ENCODE measurements at places on chromosomes 12 and 14.

- DNase-seq, result no peak
Observed at GRCh38 chr12:118373616-118374015, 909 bp upstream of the TAOK3 start.

- DNase-seq, result no peak
Observed at GRCh38 chr12:46492471-46493085, 120.0 kb upstream of the SLC38A2 start.

DNA sequence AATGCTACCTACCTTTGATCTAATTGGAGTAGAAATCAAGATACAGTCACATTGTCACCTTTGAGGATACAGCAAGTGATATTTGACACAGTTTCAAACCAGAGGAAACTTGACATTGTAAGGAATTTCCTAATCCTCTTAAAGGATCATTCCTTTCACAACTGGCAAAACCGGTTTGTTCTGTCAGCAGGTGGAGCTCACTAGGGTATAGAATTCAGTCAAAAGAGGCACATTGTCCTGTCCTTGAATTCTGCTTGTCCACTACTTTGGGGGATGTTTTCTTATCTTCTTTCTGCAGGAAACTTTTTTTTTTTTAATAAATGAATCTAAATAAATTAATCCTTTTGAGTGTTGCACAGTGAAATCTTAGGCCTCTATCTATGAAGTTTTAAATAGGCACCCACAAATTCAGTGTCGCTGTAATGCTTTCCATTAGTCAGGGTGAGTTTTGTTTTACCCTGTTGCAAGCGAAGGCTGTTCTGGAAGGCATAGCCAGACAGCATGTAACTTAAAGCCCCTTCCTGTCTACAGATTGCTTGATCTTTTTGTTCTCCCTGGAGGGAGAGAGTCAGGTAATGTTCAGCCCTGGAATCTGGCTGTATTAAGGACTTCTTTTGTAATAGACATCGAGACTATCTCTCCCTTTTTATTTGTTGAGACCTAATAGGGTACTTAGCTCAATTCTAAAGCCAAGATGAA, 285.0 kb upstream of the RGS6 start:
- no peak for DNase-seq

GRCh38 chr12:64672925-64673409, 62.7 kb downstream of the RASSF3 start:
- no peak for DNase-seq

DNA sequence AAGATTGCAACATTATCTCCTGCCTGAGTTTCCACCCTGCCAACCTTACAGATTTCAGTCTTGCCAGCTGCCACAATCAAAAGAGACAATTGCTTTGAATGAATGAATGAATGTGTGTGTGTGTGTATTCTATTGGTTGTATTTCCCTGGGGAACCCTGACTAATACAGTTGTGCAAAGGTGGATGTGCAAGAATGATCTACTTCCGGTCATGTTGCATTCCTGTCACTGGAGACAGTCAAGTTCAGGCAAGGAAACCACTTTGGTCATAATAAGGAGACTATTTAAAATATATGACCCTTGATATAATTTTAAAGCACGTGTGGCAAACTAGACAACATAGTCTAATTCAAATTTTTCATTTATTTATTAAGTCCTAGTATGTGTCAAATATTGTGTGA, 13.1 kb downstream of the RERG start:
- DNase-seq, result no peak

- no peak for DNase-seq
Observed at GRCh38 chr12:97424911-97425310, 37.7 kb upstream of the RMST start.

GRCh38 chr14:67579040-67579439, 21.0 kb downstream of the PIGH start:
- DNase-seq, result no peak

DNA sequence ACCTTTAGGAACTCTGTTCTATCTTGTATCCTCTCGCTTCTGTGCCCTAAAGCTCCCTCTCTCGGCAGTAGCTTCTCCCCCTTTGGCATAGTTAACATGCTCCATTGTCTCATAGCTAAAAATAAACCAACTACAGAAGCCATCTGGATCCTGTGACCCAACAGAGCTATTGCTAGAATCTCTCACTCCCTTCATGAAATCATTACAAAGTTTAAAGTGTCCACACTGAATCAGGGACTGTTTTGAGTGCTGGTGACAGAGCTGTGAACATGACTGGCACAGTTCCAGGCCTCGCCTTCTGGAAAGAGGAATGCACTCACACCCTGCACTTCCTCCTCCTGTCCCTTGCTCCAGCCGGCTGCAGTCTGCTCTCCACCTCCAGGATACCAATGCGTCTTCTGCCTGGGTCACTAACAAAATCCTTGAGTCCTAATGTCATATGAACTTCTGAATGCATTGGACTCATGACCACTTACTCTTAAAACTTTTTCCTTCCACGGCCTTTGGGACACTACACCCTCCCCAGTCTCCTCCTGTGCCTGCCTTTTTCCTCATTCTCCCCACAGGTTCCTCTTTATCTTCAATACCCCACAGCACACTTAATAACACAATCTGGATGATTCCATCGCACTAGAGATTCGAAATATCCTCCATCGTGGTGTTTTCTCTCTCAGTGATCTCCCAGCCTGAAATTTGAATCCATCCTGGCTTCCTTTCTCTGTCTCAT, 13.2 kb downstream of the PLBD1 start:
- no peak for DNase-seq

DNA sequence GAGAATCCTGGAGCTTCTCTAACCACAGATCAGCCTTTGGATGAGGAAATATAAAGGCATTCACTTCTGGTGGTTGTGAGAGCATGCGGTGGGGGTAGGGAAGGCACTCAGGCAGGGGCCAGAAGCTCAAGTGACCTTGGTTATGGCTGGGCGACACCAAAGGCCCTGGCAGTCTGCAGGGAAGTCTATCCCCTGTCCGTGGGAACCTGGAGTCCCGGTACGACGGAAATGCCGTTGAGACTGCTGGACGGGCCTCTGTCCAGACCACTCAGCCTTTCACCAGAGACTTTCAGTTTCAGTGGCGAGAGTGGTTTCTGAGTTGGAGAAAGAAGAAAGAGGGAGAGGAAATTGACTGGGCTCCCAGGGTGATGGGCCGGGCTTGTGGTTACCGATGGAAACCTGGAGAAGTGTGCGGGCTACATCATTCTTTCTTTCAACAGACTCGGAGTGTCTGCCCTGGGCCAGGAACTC, 20.9 kb downstream of the ISCA2 start:
- DNase-seq, result no peak

DNA sequence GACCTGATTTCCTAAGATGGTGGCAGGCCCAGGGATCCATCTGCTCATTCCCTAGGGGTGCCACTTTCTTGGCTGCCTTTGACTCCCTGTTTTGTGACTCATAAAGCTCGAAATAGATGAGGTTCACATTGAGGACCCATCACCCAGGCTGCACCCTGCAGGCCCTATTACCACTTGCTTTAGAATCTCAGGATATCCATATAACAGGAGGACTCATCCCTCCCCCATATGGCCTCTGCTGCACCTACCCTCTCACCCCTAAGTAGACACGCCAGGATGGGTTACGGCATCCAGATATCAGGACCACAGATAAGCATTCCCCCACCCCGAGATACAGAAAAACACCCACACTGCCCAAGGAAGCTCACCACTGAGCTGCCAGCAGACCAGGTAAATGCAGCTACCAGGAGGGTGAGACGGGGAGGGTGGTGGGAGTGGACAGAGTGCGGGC, 155.7 kb downstream of the DPF3 start:
- DNase-seq, result no peak

GRCh38 chr14:35988550-35988949, 162.4 kb downstream of the BRMS1L start:
- DNase-seq, result no peak

DNA sequence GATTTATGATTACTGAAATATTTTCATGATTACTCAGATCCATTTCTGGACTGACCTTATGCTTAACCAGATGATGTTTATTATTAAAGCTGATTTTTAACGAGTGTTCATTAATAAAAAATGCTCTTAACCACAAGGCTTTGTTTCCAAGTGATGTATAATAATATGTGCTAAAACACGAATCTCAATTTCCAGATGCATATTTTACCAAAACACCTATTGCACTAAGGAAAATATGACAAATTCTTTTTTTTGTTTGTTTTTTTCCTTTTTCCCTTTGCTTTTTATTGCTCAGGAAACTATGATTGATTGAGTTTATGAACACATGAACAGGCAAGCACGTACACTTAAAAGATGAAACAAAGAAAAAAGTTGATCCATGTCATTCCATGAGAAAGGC, 16.9 kb upstream of the DUSP6 start:
- no peak for DNase-seq

DNA sequence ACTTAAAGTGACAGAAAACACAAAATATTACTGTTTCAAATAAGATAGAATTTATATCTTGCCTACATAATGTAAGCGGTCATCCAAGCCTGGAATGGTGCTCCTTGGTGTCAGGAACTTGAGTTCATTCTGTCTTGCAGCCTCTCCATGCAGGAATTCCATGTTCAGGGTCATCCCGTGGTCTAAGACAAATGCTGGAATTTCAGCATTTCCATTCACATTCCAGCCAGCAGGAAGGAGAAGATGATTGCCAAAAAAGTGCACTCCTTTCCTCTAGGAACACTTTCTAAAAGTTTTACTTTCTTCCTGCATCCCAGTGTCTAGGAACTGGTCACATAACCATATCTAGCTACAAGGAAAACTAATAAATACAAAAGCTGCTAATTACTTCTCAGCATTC, 106.3 kb downstream of the PTPRO start:
- no peak for DNase-seq

DNA sequence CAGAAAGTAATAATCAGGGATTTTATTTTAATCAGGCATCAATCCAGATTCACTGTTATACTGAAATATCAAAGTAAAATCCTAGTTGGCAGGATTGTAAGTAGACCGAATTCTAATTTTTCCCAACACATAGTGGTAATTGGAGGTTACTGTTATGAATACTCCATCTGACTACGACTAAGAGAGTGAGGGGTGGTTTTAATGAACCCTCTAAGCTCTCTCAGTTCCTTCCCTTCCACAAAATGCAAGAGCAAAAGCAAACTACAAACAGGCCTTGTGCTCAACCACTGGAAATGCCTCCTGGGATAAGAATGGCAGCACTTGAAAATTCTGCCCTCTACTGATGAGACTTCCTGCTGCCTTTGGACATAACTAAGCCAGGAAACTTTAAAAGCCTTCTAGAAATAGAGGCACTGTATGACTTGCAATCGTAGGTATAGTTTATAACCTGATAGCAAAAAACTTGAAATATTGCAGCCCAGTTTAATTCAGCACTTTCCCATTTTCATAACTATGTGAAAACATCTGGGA, 184.8 kb downstream of the SLC16A7 start:
- no peak for DNase-seq

GRCh38 chr14:98916036-98916435, 356.0 kb downstream of the BCL11B start:
- DNase-seq, result no peak

- DNase-seq, result no peak
Observed at GRCh38 chr12:42976620-42977019, 387.1 kb upstream of the PRICKLE1 start.
